ENCODE measurements at places on chromosomes 3 and 15.

DNA sequence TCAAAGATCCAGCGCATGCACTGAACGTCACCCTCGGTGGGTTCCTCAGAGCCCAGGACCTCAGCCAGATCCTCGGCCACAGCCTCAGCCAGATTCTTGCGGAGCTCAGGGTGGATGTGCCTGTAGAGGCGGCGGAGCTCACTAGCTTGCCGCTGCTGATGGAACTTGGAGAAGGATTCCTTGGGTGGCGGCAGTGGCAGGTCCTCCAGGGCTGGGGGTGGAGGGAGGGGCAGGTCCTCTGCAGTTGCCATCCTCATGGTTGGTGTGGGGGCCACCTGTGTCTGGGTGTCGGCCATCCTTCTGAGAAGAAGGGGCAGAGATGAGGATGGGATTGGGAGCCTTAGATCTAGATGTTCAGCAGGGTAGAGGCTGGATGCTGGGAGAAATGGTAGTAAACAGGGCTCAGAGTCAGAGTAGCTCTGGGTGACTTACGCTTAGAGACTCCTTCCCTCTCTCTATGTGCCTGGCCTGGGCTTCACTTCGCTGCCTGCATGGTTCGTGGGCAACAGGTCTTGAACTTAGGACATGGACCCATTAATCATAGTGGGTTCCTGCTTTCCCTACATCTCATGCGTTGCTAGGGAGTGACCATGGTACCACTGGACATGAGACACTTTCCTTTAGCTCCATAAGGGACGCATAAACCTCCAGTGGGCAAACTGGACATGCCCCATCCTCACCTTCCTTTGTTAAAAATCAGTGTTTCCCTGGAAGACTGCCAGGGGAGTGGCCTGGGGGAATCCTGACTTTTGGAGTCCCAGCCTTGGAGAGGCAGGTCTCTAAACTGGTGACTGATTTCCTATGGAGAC is 3.0 kb downstream of the XIRP1 start:
- no peak for DNase-seq

GRCh38 chr15:92616621-92617548 is 38.7 kb downstream of the FAM174B start:
- no peak for DNase-seq

GRCh38 chr15:83587091-83587490 is 66.8 kb upstream of the ADAMTSL3 start:
- no peak for DNase-seq

GRCh38 chr15:69783211-69783610 is 314.5 kb downstream of the TLE3 start:
- DNase-seq, result no peak

- DNase-seq, result no peak
Observed at GRCh38 chr3:121768452-121768851, 18.9 kb upstream of the GOLGB1 start.

GRCh38 chr3:183526838-183527427 is 28.6 kb downstream of the KLHL6 start:
- no peak for DNase-seq

GRCh38 chr3:106813742-106814141 is 563.5 kb upstream of the CCDC54 start:
- DNase-seq, result no peak

DNA sequence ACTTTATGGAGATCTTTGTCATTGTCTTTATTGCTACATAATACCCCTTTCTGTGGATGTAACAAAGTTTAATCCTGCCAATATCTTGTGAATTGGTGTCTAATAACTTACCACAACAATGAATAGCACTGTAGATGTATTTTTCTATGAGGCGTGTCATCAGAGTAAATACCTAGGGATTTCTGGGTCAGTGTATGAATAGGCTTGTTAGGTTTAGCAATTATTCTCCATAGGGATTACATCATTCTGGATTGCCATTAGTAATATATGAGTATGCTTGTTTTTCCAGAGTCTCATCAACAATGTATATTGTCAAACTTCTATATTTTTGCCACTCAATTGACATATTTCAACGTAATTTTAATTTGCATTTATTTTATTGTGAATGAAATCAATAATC is 67.9 kb downstream of the UNC13C start:
- DNase-seq, result no peak

DNA sequence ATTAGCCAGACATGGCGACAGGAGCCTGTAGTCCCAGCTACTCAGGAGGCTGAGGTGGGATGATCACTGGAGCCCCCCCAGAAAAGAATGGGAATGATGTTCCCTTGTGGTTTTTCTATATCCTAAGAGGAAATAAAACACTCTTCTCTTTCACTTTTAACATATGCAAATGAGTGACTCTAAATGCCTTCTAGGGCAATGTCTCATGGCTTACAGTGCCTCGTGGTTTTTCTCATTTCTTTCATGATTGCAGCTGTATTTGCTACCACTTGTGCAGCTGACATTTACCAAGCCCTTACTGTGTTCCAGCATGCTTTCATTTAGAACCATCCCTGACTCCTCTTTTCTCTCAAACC is 26.4 kb downstream of the STOML1 start:
- no peak for DNase-seq

DNA sequence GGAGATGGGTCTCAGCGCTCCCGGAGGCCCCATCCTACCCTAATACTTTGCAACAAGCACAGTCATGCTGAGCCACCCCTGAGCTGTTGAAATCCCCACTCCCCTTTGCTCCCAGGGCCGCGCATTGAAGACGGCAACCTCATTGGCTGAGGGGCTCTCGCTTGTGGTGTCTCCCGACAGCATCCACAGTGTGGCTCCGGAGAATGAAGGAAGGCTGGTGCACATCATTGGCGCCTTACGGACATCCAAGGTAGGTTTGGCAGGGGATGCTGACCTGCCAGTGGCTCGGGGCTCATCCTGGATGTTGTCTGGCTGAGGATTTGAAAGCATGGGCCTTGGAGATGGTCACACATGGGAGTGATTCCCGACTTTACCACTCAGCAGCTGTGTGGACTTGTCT is 5.9 kb downstream of the TMEM43 start:
- no peak for DNase-seq

DNA sequence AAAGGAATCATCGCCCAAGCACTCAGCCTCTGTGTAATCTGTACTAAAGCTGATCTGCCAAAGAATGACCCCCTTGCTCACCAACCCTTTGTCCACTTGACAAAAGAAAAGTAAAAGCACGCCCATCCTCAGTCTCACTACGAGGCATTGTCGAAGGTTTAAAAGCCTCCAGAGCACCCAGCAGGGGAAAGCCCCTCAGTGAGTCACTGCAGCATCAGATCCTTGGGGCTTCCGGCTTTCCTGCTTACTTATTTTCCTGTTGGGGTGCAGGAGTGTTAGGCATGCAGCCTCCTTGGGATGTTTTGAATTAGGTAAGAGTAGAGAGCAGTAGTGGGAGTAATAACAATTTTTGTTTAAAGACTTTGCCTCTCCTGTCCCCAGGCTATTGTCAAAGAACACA is 216.1 kb downstream of the MTHFS start:
- no peak for DNase-seq

- no peak for DNase-seq
Observed at GRCh38 chr3:108215871-108216270, 6.4 kb downstream of the IFT57 start.

GRCh38 chr3:37736624-37737023 is 125.1 kb upstream of the CTDSPL start:
- DNase-seq, result no peak

DNA sequence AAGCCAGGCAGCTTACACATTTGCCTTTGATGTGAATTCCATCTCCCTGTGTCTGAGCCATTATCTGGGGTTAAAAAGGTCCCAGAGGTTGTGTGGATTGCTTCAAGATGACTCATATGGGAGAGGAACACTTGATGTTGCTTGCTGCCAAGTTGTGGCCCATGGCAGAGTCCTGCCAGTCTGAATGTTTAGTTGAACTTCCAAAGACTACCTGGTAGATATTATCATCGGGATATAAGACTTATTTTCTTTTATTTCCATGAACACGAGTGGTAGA is 85.6 kb downstream of the TJP1 start:
- DNase-seq, result peak; percentile 90

DNA sequence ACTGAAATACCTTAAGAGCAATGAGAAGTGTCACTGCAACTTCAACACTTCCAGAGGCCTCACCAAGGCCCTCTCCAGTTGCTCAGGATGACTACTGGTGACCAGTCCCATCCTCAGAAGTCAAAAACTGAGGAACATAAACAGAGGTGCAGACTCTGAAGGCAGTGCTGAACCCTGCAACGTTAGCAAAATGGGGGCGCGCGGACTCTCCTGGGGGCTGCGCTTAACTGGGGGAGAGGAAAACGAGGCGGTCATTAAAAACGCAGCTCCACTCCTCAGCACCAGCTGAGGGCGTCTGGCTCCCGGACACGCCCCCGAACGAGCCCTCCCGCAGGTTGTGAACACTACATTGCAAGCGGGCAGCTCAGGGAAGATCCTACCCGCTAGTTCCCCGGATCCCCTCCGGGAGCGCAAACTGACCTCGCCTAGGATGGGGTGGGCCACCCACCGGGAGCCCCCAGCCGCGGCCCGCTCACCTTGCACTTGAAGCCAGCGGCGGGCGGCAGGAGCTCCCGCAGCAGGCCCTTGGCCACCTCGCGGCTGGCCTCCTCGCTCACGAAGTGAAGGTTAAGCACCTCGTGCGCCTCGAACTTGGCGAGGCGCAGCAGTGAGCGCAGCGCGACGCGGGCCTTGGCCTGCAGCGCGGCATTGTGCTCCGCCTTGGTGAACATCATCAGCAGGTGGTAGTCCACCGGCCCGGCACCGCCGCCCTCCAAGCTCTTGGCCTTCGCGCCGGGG is 711 bp downstream of the XXYLT1 start:
- peak; percentile 57 for DNase-seq

DNA sequence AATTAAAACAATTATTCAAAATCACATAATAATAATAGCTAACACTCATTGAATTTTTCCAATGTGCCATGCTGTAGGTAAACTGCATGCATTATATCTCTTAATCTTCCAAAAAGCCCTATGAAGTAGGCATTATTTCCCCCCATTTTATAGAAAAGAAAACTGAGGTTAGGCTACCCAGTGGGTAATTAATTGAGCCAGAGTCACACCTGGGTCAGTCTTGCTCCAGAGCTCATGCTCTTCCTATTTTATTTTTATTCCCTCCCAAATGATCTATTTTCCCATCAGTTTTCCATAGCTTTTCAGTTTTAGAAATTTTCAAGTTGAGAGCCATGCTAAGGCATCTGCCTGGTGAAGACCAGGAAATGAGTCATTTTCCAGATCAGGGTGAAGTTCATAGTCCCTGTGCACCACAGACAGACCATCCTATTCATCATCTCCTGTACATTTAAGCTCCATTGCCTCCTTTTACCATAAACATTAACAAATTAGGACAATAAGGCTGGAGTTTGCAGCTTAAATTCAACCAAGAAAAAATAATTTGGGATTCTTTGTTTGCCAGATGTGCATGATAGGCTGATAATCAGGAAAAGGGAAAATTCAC is 417.3 kb downstream of the OTOL1 start:
- DNase-seq, result no peak

GRCh38 chr3:187082758-187083375 is 56.4 kb downstream of the RPL39L start:
- no peak for DNase-seq

- no peak for DNase-seq
Observed at GRCh38 chr3:27630885-27631284, 91.2 kb downstream of the EOMES start.

DNA sequence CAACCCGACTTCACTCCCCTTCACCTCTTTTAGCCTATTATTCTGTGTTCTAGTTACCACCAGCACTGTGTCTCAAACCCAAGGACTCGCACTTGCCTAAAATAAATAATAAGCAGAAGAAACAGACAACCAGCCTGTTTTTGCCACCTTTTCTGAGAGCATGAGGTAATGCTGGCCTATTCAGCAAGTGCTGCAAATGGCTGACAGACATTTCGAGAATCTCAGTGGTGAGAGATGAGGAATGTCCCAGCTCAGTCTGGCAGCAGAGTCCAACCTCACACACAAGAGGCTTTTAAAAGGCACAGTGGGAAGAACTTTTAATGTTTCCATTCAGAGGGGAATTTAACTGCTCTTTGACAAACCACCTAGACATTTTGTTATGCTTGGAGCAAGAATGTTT is 143.3 kb upstream of the GMNC start:
- DNase-seq, result no peak

DNA sequence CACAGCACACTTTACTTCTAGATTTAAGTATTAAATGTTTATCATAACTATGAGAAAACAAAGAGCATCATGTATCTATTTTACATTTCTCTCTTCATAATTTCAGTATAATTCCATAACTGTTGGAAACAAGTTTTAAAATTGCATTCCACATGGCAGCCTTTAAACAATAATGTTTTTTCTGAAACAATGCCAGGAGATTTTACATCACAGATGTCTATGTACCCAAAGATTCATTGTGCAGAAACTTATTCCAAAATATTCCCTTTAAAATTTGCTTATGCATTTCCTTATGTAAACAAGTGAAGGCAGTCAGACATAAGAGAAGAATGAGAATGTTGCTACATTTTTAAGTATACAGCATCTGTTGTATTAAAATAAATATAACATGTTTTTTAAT is 324.9 kb upstream of the COL8A1 start:
- no peak for DNase-seq

- no peak for DNase-seq
Observed at GRCh38 chr3:111087924-111088469, 16.4 kb downstream of the NECTIN3 start.

- DNase-seq, result no peak
Observed at GRCh38 chr3:182703233-182703632, 90.1 kb upstream of the ATP11B start.

DNA sequence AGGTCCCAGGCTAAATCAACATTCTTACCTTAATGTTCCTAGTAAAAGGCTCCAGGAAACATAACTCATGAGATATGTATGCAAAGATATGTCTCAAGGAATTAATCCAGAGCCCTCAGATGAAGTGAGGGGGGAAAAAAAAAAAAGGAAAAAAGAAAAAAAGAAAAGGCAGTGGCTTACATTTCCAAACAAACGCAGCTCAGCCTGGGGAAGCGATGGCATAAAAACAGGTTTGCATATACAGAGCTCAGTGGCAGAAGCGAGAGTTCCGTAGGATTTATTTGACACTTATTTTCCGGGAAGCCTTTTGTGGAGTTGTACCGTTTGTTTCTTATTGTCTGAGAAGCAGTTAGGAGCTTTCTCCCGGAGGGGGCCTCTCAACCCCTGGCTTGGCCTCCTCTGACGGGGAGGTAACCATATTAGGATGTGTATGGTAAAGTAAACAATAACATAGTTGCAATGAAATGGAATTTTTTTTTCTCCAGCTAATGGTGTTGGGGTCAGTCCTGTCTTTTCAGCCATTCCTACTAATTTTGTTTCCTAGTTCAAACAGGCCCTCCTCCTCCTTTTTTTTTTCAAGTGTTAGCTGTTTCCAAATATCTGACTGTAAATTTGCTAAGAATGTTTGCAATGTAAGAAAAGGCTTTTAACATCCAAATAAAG is 338.6 kb downstream of the FOXP1 start:
- DNase-seq, result no peak

DNA sequence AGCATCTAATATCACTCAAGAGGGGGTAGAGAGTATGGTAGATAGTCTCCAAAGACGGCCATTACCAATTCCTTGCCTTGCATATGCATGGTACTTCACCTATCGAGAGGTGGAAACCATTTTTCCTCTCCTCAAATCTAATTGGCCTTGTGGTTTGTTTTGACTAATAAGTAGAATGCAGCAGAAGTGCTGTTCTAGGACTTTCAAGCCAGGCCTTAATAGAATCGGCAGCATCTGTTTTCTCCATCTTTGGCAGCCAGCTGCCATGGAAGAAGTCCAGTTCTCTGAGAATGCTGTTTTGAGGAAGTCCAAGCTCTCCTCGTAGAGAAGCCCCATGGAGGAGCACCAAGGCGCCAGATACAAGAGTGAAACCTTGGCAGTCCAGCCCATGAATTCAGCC is 59.1 kb upstream of the RASGRP1 start:
- no peak for DNase-seq

All from LoVo (cell line).